ENCODE measurements at places on chromosomes 7 and 10. TPM values are rescaled to one million over a fixed set of nuclear protein-coding genes. Genes with fewer than 3 reads are reported as not detected.
A peak's percentile ranks its signal among the peaks of the same experiment; 100 is the strongest.

DNA sequence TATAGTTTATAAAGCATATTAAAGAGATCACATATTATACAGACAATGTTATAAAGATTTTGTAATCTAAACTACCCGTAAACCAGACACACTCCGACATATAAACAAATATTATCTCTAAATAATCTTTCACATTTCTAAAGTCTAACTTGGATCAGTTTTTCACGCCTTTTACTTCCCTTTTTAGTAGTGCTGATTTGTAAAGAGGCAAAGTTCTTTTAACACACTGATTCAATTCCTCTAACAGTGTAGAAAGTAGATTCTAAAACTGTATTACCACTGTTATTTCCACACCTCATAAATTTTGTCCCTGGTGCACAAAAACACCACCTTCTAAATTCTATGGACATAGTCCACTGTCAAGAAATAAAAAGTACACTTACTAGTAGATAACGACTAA is 230.9 kb downstream of the DOCK4 start:
- no peak for DNase-seq

- DNase-seq = peak; percentile 33
These were observed 411 bp downstream of the AUTS2 start for GRCh38 chr7:69598487-69599285.

DNA sequence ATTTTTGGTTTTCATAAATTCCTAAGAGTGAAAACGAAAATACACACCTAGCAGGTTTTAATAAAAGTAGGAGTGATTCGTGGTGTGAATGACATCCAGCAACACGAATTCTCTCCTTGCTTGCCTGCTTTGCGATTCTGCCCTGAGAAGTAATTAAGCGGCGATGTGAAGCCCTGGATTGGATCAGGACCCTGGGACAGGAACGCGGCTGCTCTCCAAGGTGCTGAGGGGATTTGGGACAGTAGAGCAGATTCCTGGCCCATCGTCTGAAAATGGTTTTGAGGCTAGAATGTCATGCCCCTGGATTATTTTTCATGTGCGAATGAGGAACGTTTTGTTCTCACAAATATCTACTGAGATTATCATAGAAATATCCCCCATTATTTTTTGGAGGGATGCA is 7.8 kb downstream of the NPS start:
- peak; percentile 17 for DNase-seq

GRCh38 chr7:105218939-105219770 is 169.6 kb downstream of the SRPK2 start:
- DNase-seq = no peak

- no peak for DNase-seq
These were observed 123.3 kb downstream of the USP6NL start for GRCh38 chr10:11488126-11488525.

DNA sequence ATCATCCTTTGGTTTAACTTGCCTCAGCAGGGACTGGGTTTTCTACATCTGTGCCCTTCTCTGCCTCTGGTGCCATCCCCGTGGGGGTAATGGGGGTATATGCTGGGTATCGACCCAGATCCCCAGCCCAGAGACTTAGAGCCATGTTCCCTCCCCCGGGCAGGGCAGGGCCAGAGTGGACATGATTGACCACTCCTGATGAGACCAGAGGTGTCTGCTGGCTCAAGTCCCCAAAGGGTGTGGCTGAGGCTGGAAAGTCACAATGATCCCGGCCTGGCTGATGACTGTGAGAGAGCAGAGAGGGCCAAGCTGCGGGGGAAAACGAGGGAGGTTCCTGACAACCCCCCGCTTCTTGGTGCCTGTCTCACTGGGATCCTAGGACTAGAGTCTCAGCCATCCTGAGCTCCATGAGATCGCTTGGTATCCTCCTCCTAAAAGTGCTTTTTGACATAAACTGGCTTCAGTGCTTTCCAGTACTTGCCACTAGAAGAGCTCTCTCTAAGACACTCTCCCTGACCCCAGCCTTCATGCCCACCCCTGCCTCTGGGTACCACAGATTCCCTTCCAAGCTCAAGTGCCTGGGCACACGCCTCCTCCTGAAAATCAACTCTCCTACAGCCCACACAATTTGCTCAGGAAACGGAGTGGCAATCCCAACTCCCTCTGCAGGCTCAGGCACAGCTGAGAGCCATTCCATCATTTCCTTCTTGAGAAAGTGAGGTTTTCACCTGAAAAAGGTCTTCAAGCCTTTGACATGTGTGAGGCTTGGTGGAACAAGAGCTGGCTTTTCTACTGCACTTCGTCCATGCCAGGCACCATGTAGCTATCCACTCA is 33.9 kb downstream of the DRGX start:
- DNase-seq = no peak

Gene CEP55
- polyA plus RNA-seq = 0.48 TPM

Gene SEMA3C
- polyA plus RNA-seq = 62.3 TPM

Gene TUBAL3
- 0.05 TPM for polyA plus RNA-seq
